Purkinje cell (primary cell): ENCODE measurements at places on chromosomes 4 and X. TPM values are rescaled to one million over a fixed set of nuclear protein-coding genes. Genes with fewer than 3 reads are reported as not detected.

The TCP11X2 gene
- not detected in 2 replicates for polyA plus RNA-seq

The RBMX2 gene
- 27.7 and 37.7 TPM in 2 replicates for polyA plus RNA-seq

The RELL1 gene
- polyA plus RNA-seq = 0.27 and 1.1 TPM in 2 replicates

The UCHL1 gene
- polyA plus RNA-seq = 1,961 and 1,999 TPM in 2 replicates

The CACNA1F gene
- polyA plus RNA-seq = not detected in 2 replicates

The CLDN22 gene
- 0.34 and 0.97 TPM in 2 replicates for polyA plus RNA-seq
